Stimulated activated CD8-positive, alpha-beta memory T cell treated with anti-CD3 and anti-CD28 coated beads, Interleukin-7, amount 100 ng/mL, for 1 hour (primary cell): ENCODE measurements at places on chromosomes 12 and 14.

- DNase-seq = no peak
These were observed 357.7 kb downstream of the BCAT1 start for GRCh38 chr12:24591079-24591626.

DNA sequence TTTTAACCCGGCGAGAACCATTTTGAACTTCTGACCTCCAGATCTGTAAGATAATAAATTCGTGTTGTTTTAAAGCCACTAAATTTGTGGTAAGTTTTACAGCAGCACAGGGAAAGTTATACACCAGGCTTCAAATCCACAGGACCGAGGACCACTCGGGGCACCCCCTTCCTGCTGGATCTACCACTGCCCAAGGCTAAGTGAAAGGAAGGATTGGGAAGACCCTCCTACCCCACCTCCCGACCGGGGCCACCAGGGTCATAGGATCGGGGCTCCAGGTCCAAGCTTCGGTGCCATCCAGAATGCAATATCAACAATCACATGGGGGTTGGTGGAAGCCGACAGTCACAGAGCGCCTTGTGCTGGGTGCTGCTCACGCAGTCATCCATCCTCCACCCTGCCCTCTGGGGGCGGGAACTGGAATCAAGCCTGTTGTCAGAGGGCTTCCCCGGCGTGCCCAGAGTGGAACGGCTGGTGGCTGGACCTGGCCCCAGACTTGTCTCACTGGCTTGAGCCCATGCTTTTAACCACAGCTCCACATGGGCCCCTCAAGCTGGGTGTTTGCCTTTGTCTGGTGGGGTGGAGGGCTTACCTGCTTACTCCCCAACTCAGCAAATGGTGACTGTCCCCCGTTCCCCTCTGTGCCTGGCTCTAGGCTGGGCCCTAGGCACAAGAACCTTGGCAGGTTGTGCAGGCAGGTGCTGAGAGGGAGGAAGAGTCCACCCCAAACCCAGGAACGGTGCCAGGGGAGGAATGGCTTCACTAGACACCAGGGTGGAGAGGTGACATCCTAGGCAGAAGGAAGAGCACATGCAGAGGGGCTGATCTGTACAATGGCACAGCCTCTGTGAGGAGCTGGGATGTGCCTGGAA lies 180.3 kb upstream of the RTL1 start:
- no peak for DNase-seq

DNA sequence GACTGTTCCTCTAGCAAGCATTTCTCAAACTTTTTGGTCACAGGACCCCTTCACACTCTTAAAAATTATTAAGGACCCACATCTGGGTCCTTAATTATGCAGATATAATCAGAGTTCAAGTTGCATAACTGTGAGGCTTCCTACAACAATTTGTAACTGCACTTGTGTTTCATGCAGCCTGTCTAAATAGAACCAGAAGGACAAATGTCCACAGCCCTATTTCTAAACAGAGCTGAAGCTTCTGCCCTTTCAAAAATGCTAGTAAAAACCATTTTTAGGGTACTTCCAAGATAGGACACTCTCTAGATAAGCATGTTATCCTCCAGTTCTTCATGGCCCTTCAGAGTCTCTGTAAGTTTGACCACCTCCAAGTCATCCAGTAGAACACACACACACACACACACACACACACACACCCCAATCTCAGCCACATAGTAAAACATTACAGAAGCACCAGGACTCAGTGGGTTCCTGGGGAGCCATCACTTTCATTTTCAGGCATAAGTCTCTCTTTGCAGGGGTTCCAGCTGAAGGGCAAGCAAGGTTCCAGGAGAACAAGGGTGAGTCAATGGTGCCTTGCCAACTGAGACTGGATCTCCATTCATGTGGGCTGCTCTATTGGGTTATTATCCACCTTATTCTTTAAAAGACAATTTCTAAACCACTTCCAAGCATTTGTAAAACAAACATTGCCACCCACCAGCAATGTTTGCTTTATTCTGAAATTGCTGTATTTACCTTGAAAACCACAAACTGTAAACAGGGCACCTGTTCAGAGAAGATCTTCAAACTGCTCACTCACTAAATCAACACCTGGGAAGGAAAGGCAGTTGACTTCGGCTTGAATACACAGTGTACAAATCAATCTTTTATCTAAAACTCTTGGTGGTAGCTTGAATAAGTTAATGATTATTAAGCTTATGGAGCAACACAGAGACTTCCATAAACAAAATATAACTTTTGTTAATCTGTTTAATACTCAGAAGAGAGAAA lies 64.1 kb downstream of the ITPR2 start:
- no peak for DNase-seq

GRCh38 chr14:70641548-70642302 lies at the start of gene TTC9:
Gene TTC9 (plus strand): TSS chr14:70641916. CDS start chr14:70642130, 214 bp downstream.
- DNase-seq = no peak

DNA sequence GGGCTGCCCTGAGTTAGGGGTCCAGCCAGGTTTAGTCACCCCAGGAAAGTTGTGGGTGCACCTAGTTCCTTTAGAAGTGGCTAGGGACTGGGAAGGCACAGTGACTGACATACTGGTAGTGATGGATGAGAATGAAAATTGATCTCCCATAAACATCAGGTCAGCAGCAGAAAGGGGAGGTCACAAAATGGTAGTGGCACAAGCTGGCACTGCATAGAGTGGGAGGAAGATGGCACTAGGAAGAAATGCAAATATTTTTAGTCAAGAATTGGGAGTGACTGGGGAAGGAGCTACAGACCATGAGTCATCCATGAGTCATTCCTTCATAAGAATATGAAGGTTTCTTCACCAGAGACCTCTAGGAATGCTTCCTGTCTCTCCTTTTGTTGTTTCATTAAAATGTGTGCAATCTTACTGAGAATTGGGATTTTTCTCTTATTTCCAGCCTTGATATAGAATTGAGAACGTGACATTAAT lies 198.3 kb upstream of the AMIGO2 start:
- no peak for DNase-seq

GRCh38 chr12:68359674-68360073 lies 27.5 kb upstream of the MDM1 start:
- no peak for DNase-seq
